Cardiac muscle cell (in vitro differentiated cells and primary cell): ENCODE measurements at places on chromosomes 7 and 10.

DNA sequence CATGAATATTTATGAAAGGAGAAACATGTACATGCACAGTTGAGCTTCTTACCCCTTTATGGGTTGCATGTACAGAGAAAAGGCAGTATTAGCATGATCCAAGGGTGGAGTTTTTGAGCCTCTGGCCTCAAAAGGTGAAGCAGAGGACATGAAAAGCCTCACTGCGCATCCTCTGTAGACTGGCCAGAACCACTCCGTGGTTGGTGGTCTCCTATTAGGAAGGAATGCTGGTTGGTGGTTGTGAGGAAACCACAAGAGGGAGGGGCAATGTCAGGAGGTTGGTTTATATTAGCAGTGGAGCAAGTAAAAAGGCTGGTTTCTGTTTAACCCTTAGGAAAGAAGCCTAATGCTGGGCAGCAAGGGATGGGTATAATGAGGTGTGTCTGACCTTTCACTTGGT lies 37.5 kb downstream of the AHCYL2 start:
- no peak for DNase-seq

DNA sequence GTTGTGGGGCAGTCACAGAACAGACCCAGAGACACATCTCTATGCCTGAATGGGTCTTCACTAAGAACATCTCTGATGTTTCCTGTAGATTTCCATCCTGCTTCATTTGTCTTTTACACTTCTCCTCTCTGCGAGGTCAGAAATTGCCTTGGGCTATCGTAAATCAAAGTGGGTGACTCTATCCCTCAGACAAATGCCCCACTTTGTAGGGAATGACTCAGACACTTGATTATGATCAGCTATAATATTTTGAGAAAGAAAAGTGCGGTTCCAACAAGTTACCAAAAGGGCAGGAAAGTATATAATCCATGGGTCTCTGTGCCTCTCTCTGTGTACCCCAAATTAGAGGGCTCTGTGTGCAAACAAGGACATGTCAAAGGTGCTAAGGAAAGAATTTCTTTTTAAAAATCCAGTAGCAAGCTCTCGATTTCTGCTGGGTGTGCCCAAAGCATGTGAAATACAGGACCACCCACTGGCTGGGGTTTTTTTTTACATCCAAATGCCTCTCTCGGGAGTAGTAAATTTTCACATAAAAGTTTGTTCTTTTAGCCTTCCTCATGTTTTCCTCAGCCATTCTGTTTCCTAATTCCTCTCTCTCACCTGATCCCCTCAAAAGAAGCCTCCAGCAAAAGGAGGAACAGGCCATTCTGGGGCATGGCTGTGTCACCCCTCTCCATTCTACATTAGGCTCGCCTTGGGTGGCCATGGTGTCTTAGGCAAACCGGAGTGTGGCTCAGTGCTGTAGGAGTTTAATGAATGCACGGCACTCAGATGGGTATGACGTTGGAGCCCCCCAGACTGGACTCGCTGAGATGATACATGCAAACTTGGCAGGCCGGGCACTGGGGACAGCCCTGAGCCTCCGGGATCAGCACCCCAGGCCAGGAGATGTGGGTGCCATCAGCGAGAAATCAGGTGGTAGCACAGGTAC lies 6.3 kb upstream of the OPN4 start:
- DNase-seq: no peak

DNA sequence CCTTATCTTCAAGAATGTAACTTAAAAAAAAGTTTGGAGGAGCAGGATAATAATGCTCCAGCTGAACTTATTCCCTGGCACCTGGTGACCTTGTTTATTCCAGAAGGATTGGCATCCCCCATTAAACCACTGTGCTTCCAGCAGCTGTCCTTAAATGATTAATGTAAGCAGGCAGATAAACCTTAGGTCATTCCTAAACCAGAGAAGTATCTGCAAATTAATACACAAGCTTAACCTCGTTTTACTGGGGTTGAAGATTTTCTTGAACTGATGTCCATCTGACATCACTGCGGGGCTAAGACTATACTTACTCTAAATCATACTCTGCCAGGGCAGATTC lies 116.1 kb upstream of the PALS2 start:
- no peak for DNase-seq

DNA sequence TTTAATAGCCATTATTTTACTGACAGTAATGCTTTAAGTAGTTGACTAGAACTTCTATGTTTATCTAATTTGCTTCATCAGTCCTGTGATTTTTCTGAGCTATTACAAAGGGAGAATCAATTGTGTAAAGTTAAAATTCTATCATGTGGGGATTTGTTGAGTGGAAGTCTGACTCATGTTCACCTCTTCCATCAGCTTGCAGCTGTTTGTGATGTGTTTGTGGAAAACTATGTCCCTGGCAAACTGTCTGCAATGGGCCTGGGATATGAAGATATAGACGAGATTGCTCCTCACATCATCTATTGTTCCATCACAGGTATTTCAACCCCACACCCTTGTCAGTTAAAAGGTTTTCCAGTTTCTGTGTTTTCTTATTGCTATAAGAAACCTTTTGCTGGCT lies 59.9 kb downstream of the SUGCT start:
- DNase-seq: no peak

GRCh38 chr10:104333032-104333727 lies 5.1 kb downstream of the ITPRIP start:
- DNase-seq: no peak

DNA sequence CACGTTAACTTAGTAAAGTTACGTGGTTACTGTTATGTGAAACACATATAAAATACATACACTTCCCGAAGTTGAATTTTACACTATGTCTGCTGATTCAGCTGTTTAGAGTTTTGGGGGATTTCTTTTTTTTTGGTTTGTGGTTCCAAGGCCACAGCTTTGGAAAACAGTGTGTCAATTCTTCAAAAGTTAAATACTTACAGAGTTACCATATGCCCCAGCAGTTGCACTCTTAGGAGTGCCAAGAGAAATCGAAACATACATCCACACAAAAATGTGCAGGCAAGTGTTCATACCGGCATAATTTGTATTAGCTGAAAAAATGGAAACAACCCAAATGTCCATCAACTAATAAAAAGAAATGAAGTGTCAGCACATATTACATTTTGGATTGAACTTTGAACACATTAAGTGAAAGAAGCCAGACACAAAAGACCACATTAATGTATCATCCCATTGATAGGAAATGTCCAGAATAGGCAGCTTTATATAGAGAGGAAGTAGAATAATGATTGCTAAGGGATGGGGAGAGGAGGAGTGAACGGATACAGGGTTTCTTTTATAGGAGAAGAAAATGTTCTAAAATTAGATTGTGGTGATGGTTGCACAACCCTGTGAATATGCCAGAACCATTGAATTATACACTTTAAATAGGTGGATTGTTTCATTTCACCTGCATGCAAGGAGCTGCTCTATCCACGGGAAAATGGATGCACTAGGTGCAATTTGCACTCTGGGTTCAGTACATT lies 17.6 kb downstream of the APBB1IP start:
- no peak for DNase-seq

GRCh38 chr7:4748231-4748681 lies 27.2 kb upstream of the AP5Z1 start:
- no peak for DNase-seq

DNA sequence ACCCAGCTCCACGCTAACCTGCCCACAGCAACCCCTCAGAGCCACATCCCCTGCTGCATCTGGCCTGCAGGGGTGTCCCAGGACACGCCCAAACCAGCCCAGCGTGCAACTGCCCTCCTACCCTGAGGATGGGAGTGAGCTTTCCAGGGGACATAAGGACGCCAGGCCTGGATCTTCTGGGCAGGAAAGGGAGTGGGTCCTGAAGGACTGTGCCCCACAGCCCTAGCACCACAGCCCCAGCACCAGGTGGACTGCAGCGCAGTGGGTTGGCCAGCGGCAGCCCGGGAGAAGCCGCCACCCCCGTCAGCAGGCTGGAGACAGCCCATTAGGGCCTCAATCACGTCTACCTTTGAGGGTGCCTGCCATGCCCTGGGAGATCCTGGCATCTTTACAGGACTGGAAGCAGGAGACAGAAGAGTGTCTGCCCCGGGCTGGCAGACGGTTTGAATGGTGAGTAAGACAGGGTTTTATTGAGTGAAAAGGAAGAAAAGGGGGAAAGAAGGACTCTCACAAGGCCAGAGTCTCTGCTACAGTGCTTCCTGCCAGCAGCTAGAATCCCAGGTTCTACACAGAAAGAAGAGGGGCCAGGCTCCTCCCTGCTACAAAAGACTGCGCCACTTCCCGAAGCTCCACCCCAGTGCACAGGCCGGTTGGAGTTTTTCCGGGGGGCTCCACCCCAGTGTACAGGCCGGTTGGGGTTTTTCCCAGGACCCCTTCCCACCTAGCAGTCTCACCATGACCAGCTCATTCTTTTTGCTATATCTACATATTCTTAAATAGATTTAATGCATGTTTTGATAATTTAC lies 69.8 kb upstream of the KCTD7 start:
- no peak for DNase-seq

GRCh38 chr10:63206997-63207811 lies 74.1 kb downstream of the NRBF2 start:
- peak; percentile 91 for DNase-seq

DNA sequence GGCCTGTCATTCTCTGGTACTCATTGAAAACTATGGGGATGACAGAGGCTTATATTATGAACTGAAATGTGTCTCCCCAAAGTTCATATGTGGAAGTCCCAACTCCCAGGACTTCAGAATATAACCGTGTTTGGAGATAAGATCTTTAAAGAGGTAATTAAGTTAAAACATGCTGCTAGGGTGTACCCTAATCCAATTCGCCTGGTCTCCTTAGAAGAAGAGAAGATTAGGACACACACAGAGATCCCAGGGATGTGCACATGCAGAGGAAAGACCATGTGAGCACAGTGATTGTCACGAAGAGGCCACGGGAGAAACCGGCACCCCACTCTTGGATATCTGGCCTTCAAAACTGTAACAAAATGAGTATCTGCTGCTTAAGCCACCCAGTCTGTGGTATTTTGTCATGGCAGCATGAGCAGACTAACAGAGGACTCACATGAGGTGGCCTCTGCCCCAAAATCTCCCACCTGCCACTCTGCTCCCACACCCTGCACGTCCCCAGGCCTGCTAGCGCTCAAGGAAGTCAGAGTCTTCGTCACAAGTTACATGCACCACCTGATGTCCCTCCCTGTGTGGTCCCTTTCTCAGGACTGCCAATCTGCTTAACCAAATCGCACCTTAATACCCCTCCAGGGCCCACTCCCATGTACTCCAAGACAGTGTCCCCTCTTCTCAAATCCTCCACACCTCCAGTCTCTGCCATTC lies 26.8 kb downstream of the PLAC9 start:
- DNase-seq: no peak

- no peak for DNase-seq
These were observed 15.4 kb downstream of the LRRC27 start for GRCh38 chr10:132347211-132347930.

GRCh38 chr7:4549681-4550080 lies 132.4 kb upstream of the FOXK1 start:
- DNase-seq: no peak

GRCh38 chr10:73494213-73494612 lies 1.6 kb downstream of the PPP3CB start:
- no peak for DNase-seq
